GM20000 (cell line): ENCODE measurements at places on chromosomes 16 and 17.
A peak's percentile ranks its signal among the peaks of the same experiment; 100 is the strongest.

DNA sequence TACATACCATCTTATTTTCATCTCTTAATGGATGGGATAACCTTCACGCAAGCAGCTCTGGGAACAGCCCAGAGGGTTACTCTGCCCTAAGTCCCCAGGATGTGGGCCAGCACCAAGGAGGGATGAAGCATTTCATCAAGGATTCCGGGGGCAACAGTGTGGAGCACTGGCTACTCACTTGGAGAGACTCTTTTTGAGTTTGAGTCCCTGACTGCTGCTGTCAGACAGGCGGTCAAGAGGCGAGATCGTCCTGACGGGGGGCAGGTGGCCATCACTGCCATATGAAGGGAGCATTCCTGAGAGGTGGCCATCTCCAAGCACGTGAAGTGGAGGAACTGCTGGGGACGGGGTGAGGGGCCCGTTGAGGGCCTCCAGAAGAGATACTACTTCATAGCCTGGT is 18.1 kb upstream of the FOXJ1 start:
- DNase-seq: no peak

DNA sequence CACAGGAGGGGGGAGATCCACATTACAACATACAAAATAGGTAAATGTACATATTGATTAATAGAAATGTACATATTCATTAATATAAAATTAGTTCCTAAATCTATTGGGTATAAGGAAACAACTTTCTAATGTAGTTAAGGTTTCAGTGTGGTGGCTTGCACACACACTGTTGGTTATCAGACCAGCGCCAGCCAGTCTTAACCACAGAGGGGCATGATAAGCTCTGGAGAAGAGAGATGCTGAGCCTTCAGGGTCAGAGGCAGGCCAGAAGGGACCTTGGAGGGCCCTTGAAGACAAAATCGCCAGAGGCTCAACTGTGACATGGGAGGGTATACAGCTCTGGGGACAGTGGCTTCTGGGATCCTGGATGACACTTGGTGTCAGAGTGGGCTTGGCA is 10.9 kb upstream of the ZFP90 start:
- no peak for DNase-seq

DNA sequence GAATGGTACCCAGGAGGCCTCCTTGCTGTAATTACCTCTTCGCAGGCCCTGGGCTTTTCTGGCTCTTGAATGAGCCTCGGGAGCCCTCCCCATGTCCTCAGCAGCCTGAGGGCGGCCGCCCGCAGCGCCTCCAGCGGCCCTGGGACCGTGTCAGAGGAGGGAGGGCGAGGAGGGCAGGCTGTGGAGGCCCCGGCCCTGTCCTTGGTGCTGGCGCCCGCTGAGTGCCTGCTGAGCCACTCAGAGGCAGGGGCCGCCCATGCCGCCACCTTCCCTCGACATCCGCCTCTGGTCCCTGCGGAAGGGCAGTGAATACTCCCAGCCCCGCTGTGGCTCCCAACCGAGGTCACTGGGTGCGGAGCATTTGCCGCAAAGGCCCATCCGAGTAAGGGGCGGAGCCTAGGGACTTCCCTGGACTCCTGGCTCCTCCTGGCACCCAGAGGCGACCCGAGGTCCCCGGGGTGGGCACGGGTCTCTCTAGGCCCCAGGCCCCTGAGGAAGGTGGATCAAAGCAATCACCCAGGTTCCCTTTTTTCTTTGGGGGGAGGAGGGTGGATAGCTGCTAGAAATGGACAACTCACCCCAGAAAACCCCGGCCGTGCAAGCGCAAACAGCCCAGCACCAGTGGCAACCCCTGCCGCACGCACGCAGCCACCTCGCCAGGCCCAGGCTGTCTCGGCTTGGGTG is 2.8 kb downstream of the RBFOX3 start:
- DNase-seq: peak; percentile 47

DNA sequence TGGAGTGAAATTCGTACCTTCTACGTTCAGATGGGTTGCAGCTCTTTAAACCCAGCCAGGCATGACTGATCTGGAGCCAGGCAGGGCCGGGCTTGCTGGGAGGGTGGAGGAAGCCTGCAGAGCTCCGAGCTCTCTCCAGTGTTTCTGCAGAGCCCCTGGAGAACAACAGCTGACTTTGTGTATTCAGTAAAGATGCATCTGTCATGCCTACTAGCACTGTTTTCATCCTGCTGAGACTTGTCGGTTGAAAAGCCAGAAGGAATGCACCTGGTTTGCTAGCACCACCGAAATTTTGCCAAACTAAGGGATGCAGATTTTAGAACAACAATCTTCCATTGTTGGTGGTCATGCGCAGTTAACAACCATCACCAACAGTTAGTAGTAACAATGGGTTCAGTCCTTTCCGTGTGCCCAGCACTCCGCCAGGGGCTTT is 22.4 kb upstream of the SCNN1B start:
- DNase-seq: no peak

- no peak for DNase-seq
These were observed 3.9 kb downstream of the KRT27 start for GRCh38 chr17:40778461-40778860.

GRCh38 chr16:4979736-4980660 is 21.9 kb downstream of the SEC14L5 start:
- no peak for DNase-seq

GRCh38 chr17:15510361-15510760 is 42.9 kb upstream of the CDRT4 start:
- no peak for DNase-seq

GRCh38 chr16:48575471-48576050 is 34.4 kb downstream of the N4BP1 start:
- DNase-seq: no peak
